ENCODE measurements at places on chromosomes 3 and 15.

DNA sequence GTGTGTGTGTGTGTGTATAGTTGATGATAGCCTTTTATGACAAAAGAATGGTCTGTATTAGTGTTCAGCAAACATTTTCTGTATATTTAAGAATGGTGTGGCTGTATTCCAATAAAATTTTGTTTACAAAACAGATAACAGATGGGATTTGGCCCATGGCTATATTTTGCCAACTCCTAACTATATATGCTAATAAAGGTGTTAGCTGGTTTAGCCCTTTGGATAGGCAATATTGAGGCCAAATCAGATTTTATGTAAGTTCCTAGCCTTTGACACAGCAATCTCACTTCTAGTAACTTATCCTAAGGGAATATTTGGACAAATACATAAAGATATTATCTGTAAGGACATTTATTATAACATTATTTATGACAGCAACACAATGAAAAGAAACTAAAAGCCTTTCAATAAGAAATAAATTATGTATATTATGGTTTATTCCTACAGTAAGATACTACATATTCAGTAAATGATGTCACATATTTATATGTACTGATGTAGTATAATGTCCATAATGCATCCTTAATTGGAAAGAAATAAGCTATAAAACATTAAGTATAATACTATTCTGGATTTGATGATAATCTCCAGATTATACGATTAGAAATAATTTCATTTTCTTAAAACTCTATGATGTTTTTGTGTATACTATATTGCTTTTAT lies 264.0 kb downstream of the RBMS3 start:
- no peak for DNase-seq

GRCh38 chr3:174442302-174442682 lies 416.8 kb upstream of the NAALADL2 start:
- DNase-seq: peak; percentile 23

DNA sequence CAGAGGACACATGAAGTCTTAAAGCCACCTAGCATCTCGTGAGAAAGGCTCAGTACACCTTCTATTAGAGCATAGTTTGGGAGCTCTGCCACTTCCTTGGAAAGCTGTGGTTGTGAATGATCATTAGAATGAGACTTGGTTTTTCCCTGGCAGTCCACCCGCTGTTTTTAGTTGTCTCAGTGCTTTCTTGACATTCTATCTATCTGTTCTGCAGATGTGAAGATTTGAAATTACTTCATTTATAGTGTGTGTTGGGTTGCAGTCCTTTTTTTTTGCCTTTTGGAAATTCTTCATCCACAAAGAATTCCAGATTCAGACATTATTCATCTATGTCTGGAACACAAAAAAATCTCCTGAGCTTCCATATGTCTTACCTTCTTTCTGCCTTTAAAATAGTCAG lies 23.7 kb downstream of the PPP2R3A start:
- peak; percentile 74 for DNase-seq

DNA sequence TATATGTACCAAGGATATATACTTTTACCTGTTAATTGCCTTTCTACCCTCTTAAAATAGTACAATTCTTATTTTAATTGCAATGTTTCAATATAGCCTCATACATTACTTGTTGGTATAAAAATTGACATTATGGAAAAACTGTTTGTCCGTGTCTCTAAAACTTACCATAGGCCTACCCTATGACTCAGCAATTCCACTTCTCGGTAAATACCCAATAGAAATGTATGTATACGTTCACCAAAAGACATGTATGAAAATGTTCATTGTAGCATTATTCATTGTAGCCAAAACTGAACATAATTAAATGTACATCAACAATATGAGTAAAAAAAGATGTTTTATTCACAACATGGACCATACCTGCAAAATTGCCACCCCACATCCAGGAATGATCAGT lies 679.2 kb upstream of the UBE2E2 start:
- no peak for DNase-seq

- peak; percentile 18 for DNase-seq
These were observed 179.6 kb downstream of the NSMCE3 start for GRCh38 chr15:29089731-29090616.

GRCh38 chr3:37453393-37454389 lies 279.3 kb upstream of the LRRFIP2 start:
- DNase-seq: no peak

DNA sequence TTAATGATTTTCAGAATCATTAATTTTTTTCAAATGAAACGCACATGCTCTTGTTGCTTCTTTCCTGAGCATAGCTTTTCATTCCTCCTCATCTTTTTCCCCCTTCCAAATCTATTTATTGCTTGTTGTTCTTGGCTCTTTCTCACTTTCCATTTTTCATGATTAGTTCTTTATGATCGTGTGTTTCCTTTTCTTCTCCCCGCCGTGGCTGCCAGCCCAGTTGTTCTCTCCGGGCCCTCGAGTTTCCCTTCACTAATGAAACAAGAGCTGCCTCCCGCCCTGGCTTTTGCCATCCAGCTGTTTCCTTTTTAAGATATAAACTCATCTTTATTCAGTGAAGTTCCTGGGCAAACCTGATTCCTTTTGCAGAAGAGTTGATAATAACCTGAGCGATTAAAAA lies 170.2 kb upstream of the NR2F2 start:
- peak; percentile 32 for DNase-seq

DNA sequence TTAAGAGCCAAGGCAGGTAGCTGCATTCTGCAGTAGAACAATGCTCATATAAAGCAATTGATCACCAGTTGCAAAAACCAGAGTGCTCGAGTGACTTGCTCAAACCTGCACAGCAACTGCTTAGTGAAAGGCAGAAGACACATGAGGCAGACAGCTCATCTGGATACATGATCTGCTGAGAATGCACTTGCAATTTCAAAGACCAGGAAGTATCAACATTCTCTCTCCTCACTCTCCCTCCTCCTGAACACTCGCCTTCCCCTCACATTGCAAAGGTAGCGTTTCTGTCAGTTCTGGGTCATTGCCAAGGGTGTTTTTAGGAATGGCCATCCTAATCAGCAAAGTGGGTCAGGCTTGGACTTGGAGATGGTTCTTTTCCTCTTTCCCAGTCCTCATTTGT lies 61.0 kb downstream of the BFSP2 start:
- DNase-seq: no peak

DNA sequence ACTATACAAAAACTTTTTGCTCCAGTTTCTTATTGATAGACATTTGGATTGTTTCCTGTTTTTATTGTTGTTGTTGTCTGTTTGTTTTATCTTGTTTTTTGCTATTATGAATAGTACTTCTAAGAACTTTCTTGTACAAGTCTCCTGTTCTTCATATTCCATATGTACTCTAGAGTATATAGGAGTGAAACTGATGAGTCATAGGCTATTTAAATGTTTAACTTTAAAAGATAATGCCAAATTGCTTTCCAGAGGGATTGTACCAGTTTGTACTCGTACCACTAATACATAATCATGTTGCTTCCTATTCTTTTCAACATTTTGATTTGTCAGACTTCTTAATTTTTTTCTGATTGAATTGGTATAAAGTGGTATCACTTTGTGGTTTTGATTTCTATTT lies 19.6 kb downstream of the LRRC49 start:
- DNase-seq: no peak

- DNase-seq: no peak
These were observed 282.3 kb upstream of the TBC1D5 start for GRCh38 chr3:18024715-18025114.

DNA sequence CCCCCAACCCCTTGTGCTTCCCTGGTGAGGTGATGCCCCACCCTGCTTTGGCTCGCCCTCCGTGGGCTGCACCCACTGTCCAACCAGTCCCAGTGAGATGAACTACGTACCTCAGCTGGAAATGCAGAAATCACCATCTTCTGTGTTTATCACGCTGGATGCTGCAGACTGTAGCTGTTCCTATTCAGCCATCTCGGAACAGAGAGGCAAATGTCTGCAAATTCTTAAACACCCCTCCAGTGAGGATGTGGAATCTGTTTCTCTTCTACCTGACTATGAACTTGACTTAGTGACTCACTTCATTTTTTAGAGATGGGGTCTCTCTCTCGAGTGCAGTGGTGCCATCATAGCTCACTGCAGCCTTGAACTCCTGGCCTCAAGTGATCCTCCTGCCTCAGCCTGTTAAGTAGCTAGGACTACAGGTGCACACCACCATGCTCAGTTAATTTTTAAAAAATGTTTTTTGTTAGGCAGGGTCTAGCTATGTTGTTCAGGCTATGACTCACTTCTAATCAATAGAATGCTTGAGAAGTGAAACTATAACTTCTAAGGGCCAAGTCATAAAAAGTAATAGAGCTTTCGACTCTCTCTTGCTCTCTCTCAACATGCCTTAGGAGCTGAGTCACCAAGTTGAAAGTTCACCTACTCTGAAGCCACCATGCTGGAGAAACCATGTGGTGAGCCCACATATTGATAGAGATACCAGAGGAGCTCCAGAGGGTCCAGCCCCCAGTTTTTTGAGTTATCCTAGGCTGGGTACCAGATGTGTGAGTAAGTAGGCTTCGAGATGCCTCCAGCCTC lies 11.5 kb upstream of the PARP14 start:
- DNase-seq: peak; percentile 86

DNA sequence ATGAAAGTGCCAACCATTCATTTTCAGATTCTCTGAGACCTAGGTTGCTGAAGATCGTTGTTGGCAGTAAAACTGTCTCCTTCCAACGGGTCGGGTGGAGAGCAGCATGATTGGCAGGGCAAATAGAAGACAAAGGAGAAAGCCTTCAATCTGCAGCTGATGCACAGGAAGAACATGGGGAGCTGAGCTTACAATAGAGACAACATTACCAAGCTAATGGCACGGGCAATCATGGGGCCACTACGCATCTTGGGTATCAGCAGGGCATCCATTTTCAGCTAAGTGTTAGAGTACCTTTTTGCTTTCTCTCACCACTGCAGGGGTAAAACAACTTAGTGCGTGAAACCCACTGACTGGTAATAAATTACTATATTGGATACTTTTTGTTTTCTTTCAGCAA lies 114.8 kb downstream of the WDR72 start:
- no peak for DNase-seq

- no peak for DNase-seq
These were observed 368.3 kb upstream of the DCBLD2 start for GRCh38 chr3:99269606-99270351.

DNA sequence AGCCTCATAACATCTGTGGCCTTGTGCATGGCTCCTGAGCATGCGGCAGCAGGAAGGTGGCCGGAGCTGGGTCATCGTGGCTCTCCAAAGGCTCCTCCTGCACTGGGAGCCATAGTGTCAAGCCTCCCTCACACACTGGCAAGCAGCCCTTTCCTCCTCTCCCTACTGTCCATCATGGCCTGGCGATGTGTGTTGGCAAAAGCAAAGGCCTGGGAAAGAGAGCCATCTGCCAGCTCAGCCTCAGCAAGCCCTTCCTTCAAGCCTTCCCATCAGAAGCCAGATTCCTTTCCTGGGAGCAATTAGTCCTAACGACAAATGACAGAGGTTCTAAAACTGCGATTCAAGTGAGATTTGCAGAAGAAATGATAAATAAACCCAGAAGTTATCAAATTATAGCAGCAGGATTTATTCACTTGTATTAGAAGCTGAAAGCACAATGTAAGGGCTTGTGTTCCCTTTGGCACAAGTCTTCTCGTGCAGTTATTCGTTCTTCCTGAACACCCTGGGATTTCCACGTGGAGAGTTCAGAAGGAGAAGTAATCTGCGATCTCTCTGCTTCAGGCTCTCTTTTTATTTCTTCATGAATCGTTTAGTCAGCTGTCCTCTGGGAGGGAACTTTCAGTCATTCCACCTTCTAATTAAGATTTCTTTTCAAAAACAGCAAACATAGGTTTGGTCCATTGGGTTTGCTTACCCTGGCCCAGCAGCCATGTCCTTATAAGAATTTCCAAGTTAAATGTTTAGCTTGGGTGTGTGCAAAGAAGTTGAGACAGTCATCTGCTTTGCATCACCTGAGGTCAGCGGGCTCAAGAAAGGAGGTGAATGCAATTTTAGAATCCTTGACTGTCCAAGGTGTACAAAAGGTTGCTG lies 110.3 kb upstream of the TMC3 start:
- DNase-seq: no peak

DNA sequence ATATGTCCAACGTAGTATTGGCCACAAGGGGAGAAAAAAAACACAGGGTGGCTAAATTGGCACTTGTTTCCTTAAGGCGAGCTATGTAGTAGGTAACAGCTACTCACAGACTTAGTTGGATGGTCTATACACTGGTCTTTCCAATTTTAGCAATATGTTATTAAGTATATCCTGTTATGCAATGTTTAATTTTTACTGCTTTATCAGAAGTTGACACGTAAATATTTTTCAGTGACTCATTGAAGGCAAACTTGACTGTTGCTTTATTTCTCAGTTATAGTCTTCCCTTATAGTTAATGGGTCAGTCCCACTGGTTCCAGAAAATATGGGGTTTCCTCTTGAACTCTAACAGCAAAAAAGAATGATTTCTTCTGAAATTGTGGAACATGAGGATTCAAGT lies 46.5 kb downstream of the ADPGK start:
- DNase-seq: no peak

DNA sequence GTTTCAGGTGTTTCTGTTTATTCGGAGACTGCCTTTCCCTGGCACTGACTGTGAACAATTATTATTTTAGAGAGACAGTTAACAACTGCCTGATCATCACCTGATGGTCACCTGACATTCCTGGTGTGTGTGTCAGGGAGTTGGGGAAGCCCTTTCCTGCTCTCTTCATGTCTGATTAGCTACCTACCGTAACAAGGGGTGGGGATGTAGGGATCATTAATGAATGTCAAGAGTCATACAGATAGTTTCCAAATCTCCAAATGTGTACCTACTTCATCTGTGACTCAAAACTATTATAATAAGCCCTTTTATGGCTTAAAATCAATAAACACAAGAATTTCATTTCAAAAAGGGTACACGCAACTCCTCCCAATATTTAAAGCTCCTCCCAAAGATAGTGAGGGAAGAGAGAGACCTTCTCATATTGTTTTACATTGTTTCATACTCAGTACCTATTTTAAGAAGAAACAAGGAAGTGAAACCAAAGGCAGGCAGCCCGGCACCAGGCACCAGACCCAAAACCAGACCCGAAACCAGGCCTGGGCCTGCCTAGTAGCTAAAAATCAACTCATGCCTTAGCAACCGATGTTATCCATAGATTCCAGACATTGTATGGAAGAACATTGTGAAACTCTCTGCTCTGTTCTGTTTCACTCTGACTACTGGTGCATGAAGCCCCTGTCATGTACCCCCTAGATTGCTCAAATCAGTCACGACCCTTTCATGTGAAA lies 844.9 kb upstream of the ALCAM start:
- DNase-seq: no peak

DNA sequence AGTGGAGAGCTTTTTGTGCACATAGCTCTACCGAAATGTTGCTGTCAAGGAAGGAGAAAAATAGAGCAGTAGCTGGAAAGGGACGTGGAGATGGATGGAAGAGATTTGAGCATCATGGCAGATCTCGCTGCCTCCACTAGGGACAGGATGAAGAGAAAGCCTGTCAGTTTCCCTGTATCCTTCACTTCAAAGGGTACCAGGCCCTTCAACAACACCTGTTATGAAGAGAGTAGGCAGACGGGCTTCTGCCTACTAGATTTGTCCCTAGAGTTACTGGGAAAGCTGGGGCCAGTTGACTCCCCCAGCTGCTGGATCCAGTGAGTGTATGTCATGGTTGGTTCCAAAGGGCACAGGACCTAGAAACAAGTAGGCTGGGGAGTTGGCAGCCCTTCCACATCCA lies 150.8 kb downstream of the TLE3 start:
- no peak for DNase-seq
